ENCODE measurements at places on chromosomes 12 and 14. TPM values are rescaled to one million over a fixed set of nuclear protein-coding genes. Genes with fewer than 3 reads are reported as not detected.
A peak's percentile ranks its signal among the peaks of the same experiment; 100 is the strongest.

DNA sequence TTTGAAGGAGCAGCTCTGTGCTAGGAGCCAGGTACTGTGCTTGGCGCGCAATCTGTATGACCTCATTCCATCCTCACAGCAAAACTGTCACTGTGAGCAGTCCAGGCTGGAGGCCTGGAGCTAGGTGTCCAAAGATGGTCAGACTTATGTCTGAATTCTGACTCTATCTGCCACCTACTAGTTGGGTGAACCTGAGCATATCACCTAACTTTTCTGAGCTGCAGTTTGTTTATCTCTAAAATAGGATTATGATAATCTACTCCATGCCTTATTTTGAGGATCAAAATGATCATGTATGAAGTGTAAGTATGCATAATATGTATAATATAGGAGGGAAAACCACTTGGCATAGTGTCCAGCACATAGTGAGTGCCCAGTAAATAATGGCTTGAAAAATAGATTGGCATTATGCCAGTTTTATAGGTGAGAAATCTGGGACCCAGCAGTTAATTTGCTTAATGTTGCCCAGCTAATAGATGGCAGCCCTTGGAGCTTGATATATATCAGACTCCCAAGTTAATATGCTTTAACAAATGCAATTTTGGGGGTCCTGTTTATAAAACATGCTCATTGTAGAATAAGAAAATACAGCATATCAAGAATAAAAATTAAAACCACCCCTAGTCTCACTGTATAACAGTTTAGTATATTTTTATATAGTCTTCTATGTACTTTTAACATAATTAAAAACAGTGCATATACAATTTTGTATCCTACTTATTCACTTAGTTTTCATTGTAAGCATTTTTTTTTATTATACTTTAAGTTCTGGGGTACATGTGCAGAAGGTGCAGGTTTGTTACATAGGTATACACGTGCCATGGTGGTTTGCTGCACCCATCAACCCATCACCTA lies 4.5 kb upstream of the JPH4 start:
- H3K4me1 ChIP-seq, result peaks cover under 1% of the 10 kb centered on the region
- no peak overlapping the region for H3K27ac ChIP-seq
- H3K36me3 ChIP-seq, result no peaks in the 10 kb centered on the region

- H3K36me3 ChIP-seq, result no peaks in the 10 kb centered on the region
- no peak overlapping the region for H3K27ac ChIP-seq
- peak; percentile 31 for DNase-seq
- H3K4me1 ChIP-seq, result peaks cover 15% of the 10 kb centered on the region
- peak overlapping the region; percentile 37 for H3K4me3 ChIP-seq
These were observed 21.6 kb upstream of the BLTP3B start for GRCh38 chr12:100164153-100164704.

GRCh38 chr12:22728987-22729386 lies 104.0 kb downstream of the ETNK1 start:
- H3K27ac ChIP-seq, result no peak overlapping the region
- no peaks in the 10 kb centered on the region for H3K36me3 ChIP-seq
- no peak overlapping the region for H3K4me3 ChIP-seq
- H3K4me1 ChIP-seq, result peaks cover 7% of the 10 kb centered on the region
- H3K27me3 ChIP-seq, result no peaks in the 10 kb centered on the region

DNA sequence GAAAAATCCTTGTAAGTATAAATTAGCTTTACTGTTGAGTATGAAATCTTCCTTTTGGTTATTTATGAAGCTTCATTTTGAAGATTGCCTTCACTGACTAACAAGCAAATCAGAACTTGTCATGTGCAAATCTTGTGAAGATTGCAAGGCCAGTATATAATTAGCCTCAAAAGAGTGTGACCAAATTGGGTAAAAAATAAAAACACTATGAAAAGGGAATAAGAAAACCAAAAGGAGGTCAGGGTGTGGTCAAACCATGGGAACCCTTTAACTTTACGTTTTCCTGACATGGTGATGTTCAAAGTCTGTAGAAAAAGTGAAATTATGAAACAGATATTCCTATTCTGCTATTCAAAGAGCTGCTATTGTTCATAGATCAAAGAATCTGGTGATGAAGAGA lies 230.3 kb downstream of the BCAT1 start:
- H3K27ac ChIP-seq, result no peak overlapping the region
- no peaks in the 10 kb centered on the region for H3K27me3 ChIP-seq
- no peak overlapping the region for H3K4me3 ChIP-seq
- H3K4me1 ChIP-seq, result no peaks in the 10 kb centered on the region
- H3K36me3 ChIP-seq, result no peaks in the 10 kb centered on the region

DNA sequence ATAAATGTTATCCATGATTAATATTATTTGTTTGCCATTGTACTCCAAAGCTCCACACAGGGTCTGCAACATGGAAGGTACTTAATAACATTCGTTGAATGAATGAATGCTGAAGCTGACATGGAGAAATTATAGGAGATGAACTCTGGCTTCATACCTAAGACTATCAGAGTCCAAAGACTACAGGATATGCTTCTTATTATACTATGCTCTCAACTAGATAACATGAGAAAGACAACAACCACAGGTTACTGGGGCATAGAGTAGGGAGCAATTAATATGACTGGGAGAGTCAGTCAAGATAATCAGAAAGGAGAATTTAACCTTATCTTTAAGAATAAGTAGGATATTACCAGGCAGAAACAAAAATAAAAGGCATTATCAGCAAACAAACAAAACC lies 236.3 kb upstream of the SOX5 start:
- no peaks in the 10 kb centered on the region for H3K27me3 ChIP-seq
- no peaks in the 10 kb centered on the region for H3K36me3 ChIP-seq
- no peak overlapping the region for H3K4me3 ChIP-seq
- no peaks in the 10 kb centered on the region for H3K4me1 ChIP-seq
- DNase-seq, result no peak
- no peak overlapping the region for H3K27ac ChIP-seq

GRCh38 chr14:51612449-51612848 lies 39.3 kb upstream of the FRMD6 start:
- H3K27ac ChIP-seq, result no peak overlapping the region
- H3K4me3 ChIP-seq, result no peak overlapping the region
- H3K27me3 ChIP-seq, result no peaks in the 10 kb centered on the region
- H3K4me1 ChIP-seq, result peaks cover 12% of the 10 kb centered on the region
- H3K36me3 ChIP-seq, result no peaks in the 10 kb centered on the region

- peaks cover 60% of the 10 kb centered on the region for H3K27me3 ChIP-seq
- H3K27ac ChIP-seq, result no peak overlapping the region
- no peaks in the 10 kb centered on the region for H3K36me3 ChIP-seq
- H3K4me3 ChIP-seq, result no peak overlapping the region
- peaks cover 4% of the 10 kb centered on the region for H3K4me1 ChIP-seq
- peak; percentile 54 for DNase-seq
These were observed 155.0 kb upstream of the C14orf180 start for GRCh38 chr14:104424406-104425072.

GRCh38 chr14:95341115-95341514 lies 21.4 kb upstream of the CLMN start:
- no peak overlapping the region for H3K27ac ChIP-seq
- H3K36me3 ChIP-seq, result no peaks in the 10 kb centered on the region
- DNase-seq, result no peak
- peaks cover 11% of the 10 kb centered on the region for H3K27me3 ChIP-seq
- no peak overlapping the region for H3K4me3 ChIP-seq

DNA sequence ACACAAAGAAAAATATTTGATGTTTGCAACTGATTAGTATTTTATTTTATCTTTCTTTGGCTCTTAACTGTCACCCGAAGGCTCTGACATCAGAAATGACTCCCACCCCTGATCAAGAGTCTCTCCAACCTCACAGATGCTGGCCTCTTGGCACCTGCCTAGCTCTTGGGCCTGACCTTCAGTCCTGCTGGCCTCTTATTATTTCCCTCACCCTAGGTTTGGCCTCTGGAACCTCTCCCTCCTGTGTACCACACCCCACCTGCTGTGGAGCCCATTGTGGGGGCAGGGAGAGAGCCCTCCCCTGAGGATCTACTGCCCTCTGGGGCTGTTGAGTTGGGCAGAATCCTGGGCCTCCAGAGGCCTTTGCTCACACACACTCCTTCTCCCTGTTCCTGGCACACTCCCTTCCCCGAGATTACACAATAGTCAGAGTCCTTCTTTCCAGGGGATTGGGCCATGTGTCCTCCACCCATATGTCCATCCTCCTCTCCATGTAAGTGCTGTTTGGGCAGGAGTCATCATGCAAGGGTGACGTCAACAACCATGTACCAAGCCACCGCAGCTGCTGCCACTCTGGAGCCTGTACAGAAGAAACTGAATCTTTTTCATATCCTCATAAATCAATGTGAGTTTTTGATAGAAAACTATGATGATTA lies 124.3 kb downstream of the RASSF9 start:
- no peak overlapping the region for H3K4me3 ChIP-seq
- peaks cover 29% of the 10 kb centered on the region for H3K4me1 ChIP-seq
- no peaks in the 10 kb centered on the region for H3K36me3 ChIP-seq
- no peaks in the 10 kb centered on the region for H3K27me3 ChIP-seq

- H3K27me3 ChIP-seq, result no peaks in the 10 kb centered on the region
- H3K27ac ChIP-seq, result no peak overlapping the region
These were observed 196.2 kb downstream of the SLC38A4 start for GRCh38 chr12:46629331-46630229.

GRCh38 chr12:122117979-122118378 lies 39.4 kb downstream of the MLXIP start:
- no peak overlapping the region for H3K27ac ChIP-seq
- H3K4me1 ChIP-seq, result peaks cover 26% of the 10 kb centered on the region
- H3K27me3 ChIP-seq, result no peaks in the 10 kb centered on the region
- H3K36me3 ChIP-seq, result no peaks in the 10 kb centered on the region
- H3K4me3 ChIP-seq, result no peak overlapping the region

DNA sequence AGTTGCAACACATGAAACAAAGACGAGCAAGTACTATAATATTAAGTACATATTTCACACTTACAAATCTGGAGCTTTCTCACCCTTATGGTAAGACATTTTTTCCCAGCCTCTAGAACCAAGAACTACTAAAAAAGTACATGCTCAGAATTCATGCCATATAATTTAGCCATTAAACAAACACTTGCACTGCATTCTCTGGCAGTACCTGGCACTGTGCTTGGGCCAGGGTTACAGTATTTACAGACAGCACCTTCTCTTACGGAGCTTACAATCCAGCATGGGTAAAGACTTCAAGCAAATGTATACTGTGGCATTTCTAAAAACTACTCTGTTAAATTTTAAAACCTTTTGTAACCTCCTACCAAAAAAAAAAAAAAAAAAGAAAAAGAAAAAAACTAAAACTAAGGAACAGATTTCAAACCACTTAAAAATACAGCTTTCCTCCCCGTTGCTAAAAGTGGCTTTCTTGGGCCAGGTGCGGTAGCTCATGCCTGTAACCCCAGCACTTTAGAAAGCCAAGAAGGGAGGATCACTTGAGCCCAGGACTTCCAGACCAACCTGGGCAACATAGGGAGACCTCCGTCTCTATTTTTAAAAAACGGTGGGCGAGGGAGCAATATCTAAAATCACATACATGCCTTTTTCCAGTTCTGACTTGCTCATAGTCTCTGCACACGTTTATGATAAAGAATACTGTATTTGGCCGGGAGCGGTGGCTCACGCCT lies 956 bp downstream of the GNPTAB start:
- H3K4me3 ChIP-seq, result peak overlapping the region; percentile 88
- no peak for DNase-seq
- no peaks in the 10 kb centered on the region for H3K36me3 ChIP-seq

DNA sequence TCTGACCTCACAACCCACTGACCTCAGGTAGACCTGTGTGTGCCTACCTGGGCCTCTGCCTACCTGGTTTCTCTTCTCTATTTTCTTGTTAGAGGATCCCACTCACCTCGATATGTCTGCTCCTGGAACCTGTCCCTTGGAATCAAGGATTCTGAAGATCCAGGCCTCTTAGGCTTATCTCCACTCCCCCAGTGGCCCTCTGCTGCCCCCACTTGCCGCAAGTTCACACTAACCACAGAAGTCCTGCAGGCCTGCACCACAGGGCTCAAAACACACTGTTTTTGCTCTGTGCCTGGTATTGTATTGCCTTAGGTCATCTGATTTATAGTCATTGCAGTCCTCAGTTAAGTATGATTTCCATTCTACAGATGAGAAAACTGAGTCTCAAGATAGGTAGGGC lies 15.3 kb upstream of the NRXN3 start:
- no peaks in the 10 kb centered on the region for H3K27me3 ChIP-seq
- no peak overlapping the region for H3K4me3 ChIP-seq
- H3K4me1 ChIP-seq, result no peaks in the 10 kb centered on the region
- H3K36me3 ChIP-seq, result no peaks in the 10 kb centered on the region

Gene PRH2
- total RNA-seq, result not detected

Gene TNFRSF1A
- 352 TPM for total RNA-seq

Gene SDS
- not detected for total RNA-seq

Gene NGB
- not detected for total RNA-seq

Gene OTOGL
- total RNA-seq, result 1.2 TPM

Gene NID2
- 2.0 TPM for total RNA-seq

Gene STYX
- 16.6 TPM for total RNA-seq
